Uterus (tissue), 4 donors: ENCODE measurements at places on chromosomes 3 and 15. TPM values are rescaled to one million over a fixed set of nuclear protein-coding genes. Genes with fewer than 3 reads are reported as not detected.

DNA sequence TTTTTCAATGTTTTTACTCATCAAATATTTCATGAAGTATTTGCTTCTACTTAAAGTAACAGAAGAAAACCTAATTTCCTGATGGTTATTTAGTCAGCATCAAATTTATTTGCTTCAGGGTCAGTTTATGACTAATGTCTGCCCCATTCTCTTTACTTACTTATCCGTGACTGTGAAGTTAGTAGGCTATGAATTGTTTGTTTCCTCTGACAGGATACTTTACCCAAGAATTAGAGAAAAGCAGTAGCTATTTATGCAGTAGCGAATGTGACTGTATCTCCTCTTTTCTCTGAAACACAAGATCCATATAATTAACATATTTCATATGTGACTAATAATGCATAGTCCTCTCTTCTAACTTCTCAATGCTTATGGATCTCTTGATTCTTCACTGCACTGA, 329.9 kb upstream of the ROBO1 start:
- H3K4me3 ChIP-seq, result no peak overlapping the region
- no peaks in the 10 kb centered on the region for H3K27me3 ChIP-seq
- H3K4me1 ChIP-seq, result no peaks in the 10 kb centered on the region

GRCh38 chr3:23667536-23668429, 138.0 kb upstream of the UBE2E1 start:
- no peaks in the 10 kb centered on the region for H3K36me3 ChIP-seq
- no peak overlapping the region for H3K4me3 ChIP-seq
- H3K4me1 ChIP-seq, result no peaks in the 10 kb centered on the region
- DNase-seq, result no peak

- DNase-seq, result no peak
- no peaks in the 10 kb centered on the region for H3K27me3 ChIP-seq
- H3K4me1 ChIP-seq, result no peaks in the 10 kb centered on the region
- H3K27ac ChIP-seq, result no peak overlapping the region
- no peaks in the 10 kb centered on the region for H3K36me3 ChIP-seq
- H3K4me3 ChIP-seq, result no peak overlapping the region
These were observed 155.7 kb downstream of the B3GALNT1 start for GRCh38 chr3:160949460-160949859.

DNA sequence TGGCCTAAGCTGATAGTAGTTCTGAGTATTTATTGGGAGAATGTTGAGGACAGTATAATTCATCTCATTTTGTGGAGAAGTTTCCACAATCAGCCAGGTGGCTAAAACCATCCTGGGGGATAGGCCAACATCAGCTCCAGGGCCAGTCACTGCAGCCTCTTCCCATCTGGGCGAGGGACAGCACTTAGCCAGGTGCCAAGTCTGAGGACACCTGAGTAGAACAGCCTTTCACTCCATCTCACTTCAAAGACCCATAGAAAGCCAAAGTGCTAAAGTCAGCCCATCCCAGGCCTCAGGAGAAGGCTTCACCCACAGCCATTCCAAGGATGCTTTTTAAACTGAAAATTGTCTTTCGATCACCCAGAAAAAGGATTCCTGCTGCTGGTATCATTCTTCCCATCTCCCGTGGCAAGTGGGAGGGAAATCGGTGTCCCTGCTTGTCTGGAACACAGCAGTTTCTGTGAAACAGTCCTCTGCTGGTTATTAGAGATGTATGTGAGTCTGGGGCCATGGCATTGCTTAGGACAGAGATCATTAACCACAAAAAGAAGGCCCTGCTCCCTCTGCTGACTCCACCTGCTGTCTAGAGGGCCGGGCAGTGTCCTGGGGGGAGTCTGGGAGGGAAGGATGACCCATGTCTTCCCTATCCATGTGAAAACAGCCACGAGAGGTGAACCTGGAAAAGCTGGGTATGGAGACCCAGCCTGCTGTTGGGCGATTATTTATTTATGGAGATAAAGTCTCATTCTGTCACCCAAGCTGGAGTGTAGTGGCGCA, 9.6 kb downstream of the CALML4 start:
- H3K27ac ChIP-seq, result no peak overlapping the region
- no peak overlapping the region for H3K4me3 ChIP-seq
- no peaks in the 10 kb centered on the region for H3K4me1 ChIP-seq
- DNase-seq, result no peak

DNA sequence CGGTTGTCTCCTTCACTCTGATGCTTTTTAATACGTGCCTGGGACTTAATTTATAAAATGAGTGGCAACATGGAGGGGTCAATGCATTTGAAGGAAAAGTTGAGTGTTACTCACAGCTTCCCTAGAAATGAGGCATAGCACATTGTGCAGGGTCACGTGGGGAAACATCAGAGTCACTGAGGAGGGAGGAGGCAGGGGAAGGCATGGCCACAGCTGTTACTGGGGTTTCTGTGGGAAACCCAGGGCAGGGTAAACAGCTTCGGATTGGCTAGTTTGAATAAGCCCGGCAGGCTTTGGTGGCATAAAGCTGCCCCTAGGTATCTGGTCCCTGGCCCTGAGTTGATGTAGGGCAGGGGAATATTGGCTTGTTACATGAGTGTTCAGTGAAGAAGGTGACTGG, 98.9 kb upstream of the ST8SIA2 start:
- H3K27ac ChIP-seq, result no peak overlapping the region
- DNase-seq, result no peak
- no peak overlapping the region for H3K4me3 ChIP-seq
- H3K27me3 ChIP-seq, result no peaks in the 10 kb centered on the region
- no peaks in the 10 kb centered on the region for H3K4me1 ChIP-seq

- no peaks in the 10 kb centered on the region for H3K4me1 ChIP-seq
- no peak overlapping the region for H3K27ac ChIP-seq
- H3K4me3 ChIP-seq, result no peak overlapping the region
- DNase-seq, result no peak
- H3K27me3 ChIP-seq, result no peaks in the 10 kb centered on the region
These were observed 246.3 kb downstream of the GOLGA6L6 start for GRCh38 chr15:20295238-20295811.

GRCh38 chr3:186133980-186134379, 25.1 kb upstream of the ETV5 start:
- no peaks in the 10 kb centered on the region for H3K4me1 ChIP-seq
- DNase-seq, result no peak
- no peaks in the 10 kb centered on the region for H3K36me3 ChIP-seq
- H3K27me3 ChIP-seq, result no peaks in the 10 kb centered on the region
- H3K27ac ChIP-seq, result no peak overlapping the region

DNA sequence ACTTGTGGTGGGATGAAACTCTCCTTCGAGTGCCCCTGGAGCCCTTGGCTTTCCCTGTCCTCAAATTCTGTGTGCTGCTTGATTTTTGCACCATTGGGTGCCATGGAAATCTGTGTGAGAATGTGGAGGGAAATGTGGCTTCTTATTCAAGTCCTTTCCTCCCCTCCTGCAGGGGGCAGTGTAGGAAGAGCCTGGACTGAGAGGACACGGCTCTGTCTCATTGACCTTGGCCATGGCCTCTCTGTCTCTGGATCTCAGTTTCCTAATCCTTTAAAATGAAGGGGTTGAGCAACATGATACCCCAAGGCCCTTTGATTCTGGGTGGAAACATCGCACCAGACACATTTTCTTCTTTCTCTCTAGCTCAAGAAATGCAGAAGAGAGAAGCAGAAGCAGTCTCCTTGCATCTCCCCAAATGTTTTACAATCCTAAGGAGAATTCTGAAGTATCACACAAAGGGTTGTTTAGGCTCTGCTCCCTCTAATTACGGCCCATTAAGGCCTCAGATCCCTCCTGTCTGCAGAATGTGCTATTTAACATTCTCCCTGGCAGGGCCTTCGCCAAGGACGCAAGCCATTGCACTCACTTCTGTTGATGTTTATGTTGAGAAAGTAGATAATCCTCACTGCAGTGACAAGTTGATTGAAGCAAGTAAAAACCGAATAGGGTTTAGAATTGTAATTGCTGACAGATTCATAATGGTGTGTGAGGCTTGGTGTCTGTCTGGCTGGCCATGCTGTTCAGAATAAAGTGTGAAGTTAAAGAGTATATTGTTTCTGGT, 169.1 kb downstream of the TPRG1 start:
- no peak overlapping the region for H3K27ac ChIP-seq
- no peaks in the 10 kb centered on the region for H3K36me3 ChIP-seq
- DNase-seq, result no peak
- H3K4me3 ChIP-seq, result no peak overlapping the region
- no peaks in the 10 kb centered on the region for H3K4me1 ChIP-seq

- no peaks in the 10 kb centered on the region for H3K27me3 ChIP-seq
- no peaks in the 10 kb centered on the region for H3K36me3 ChIP-seq
- H3K4me1 ChIP-seq, result no peaks in the 10 kb centered on the region
- no peak overlapping the region for H3K4me3 ChIP-seq
These were observed 9.3 kb downstream of the TLE3 start for GRCh38 chr15:70088455-70088854.

DNA sequence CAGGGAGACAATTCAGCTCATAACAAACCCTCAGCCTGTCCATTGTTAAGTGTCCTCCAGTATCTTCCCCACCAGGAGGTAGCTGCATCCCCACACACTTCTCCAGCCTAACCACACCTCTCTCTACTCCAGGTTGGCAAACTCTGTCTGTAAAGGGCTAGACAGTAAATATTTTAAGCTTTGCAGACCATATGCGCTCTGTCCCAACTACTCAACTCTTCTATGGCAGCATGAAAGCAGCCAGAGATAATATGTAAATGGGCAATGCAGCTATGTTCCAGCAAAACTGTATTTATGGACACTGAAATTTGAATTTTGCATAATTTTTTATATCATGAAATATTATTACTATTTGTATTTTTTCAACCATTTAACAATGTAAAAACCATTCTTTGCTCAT, 230.4 kb upstream of the STT3B start:
- no peak for DNase-seq
- H3K27ac ChIP-seq, result no peak overlapping the region
- H3K4me1 ChIP-seq, result no peaks in the 10 kb centered on the region
- H3K27me3 ChIP-seq, result no peaks in the 10 kb centered on the region
- no peaks in the 10 kb centered on the region for H3K36me3 ChIP-seq
- no peak overlapping the region for H3K4me3 ChIP-seq

GRCh38 chr3:113775516-113775915, 28.7 kb downstream of the ATP6V1A start:
- no peaks in the 10 kb centered on the region for H3K27me3 ChIP-seq
- no peak overlapping the region for H3K4me3 ChIP-seq
- no peak for DNase-seq
- H3K36me3 ChIP-seq, result no peaks in the 10 kb centered on the region
- H3K4me1 ChIP-seq, result no peaks in the 10 kb centered on the region

DNA sequence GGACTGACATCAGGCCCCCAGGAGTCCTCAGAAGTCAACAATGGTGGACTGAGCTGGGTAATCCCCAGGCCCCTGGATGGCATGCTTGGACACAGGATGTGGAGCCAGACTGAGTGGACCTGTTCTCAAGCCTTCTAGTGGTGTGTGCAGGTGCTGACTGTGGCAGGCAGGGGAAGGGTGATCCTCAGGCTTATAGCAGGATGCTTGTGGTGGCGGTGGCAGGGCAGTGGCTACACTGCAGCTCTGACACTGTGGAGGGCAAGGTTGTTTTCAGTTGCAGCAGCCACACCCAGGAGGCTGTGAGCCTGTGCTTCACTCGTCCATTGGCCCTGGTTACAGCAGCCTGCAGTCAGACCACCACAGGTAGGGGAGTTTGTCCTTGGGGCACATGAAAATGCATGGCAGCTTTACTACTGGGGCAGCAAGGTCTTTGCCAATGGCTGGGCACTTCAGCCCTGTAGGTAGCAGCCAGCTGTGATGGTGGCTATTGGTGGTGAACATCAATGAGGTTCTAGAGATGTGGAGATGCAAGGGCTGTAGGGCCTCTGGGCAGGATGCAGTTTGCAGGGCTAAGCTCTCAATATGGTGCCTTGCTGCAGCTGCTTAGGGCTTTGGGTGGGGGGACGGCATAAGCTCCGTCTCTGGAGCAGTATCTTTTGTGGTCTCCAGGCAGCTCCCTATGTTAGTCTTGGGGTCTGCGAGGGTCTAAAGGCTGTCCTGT, 17.5 kb upstream of the MYO5A start:
- H3K27ac ChIP-seq, result no peak overlapping the region
- no peaks in the 10 kb centered on the region for H3K4me1 ChIP-seq
- no peak for DNase-seq
- no peaks in the 10 kb centered on the region for H3K27me3 ChIP-seq
- no peak overlapping the region for H3K4me3 ChIP-seq

DNA sequence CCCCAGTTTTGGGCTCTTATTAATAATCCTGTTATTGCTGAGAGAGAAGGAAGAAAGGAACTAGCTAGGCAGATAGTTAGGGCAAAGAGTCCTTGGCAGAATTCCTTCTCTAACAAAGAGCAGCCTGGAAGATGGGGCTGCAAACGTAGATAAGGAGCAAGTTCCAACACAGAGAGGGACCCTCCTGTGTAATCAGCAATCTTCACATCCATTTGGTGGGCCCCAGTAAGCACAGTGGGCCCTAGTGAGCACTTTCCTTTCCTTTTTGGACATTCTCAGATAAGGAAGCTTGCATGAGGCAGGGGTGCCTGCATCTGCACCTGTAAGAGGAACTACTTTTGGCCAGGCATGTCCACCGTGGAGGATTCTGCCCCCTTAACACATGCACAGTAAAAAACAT, 119.6 kb upstream of the SGO1 start:
- no peaks in the 10 kb centered on the region for H3K27me3 ChIP-seq
- no peak overlapping the region for H3K4me3 ChIP-seq
- H3K27ac ChIP-seq, result no peak overlapping the region
- H3K36me3 ChIP-seq, result no peaks in the 10 kb centered on the region
- DNase-seq, result no peak
- H3K4me1 ChIP-seq, result no peaks in the 10 kb centered on the region

DNA sequence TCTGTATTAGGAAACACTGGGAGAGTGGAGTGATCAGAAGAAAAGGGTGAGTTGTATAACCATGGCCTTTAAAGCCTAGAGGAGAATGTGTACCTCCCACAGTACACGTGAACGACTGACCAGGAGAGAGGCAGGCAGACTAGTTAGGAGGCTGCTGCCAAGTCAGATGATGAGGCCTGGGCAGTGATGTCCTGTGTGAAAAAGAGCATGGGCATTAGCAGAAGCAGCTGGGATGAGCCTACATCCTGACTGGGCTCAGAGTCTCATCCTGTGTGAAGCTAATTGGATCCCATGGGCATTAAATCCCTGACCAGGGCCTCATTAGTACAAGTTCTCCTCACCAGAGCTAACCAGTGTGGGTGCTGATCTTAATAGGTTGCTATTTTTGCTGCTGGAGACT, 89.1 kb upstream of the SLC2A2 start:
- no peak overlapping the region for H3K4me3 ChIP-seq
- no peak for DNase-seq
- H3K27ac ChIP-seq, result no peak overlapping the region
- H3K36me3 ChIP-seq, result no peaks in the 10 kb centered on the region

GRCh38 chr3:107833043-107833442, 257.8 kb downstream of the CD47 start:
- H3K36me3 ChIP-seq, result no peaks in the 10 kb centered on the region
- no peak overlapping the region for H3K27ac ChIP-seq
- no peaks in the 10 kb centered on the region for H3K4me1 ChIP-seq

The SUMF1 gene
- total RNA-seq, result 25.6 TPM

The MOBP gene
- not detected for total RNA-seq

The CFAP44 gene
- 16.4 TPM for total RNA-seq

The TNNC1 gene
- total RNA-seq, result not detected

The NPAP1 gene
- 0.41 TPM for total RNA-seq

The KCNAB1 gene
- total RNA-seq, result 1.3 TPM

The ACKR2 gene
- 1.5 TPM for total RNA-seq

The C2CD4A gene
- total RNA-seq, result not detected

The TP63 gene
- not detected for total RNA-seq
